ENCODE measurements at places on chromosomes 11 and 22. TPM values are rescaled to one million over a fixed set of nuclear protein-coding genes. Genes with fewer than 3 reads are reported as not detected.

Gene APOL4
- total RNA-seq: under 0.01 TPM

Gene RASGRP2
- total RNA-seq: 0.58 TPM

Gene HEPHL1
- not detected for total RNA-seq

Gene FHIP1B
- 9.4 TPM for total RNA-seq

Gene MRPL16
- 70.6 TPM for total RNA-seq

Gene PANX2
- total RNA-seq: under 0.01 TPM

Gene UBQLNL
- total RNA-seq: not detected

Gene EFCAB6
- total RNA-seq: 1.9 TPM

Gene APOL1
- 22.2 TPM for total RNA-seq

Gene GAL3ST3
- not detected for total RNA-seq
